Suprapubic skin (tissue), 4 donors: ENCODE measurements at places on chromosomes 3 and 15. TPM values are rescaled to one million over a fixed set of nuclear protein-coding genes. Genes with fewer than 3 reads are reported as not detected.

- DNase-seq = no peak
These were observed 13.3 kb downstream of the GYG1 start for GRCh38 chr3:149004622-149005021.

DNA sequence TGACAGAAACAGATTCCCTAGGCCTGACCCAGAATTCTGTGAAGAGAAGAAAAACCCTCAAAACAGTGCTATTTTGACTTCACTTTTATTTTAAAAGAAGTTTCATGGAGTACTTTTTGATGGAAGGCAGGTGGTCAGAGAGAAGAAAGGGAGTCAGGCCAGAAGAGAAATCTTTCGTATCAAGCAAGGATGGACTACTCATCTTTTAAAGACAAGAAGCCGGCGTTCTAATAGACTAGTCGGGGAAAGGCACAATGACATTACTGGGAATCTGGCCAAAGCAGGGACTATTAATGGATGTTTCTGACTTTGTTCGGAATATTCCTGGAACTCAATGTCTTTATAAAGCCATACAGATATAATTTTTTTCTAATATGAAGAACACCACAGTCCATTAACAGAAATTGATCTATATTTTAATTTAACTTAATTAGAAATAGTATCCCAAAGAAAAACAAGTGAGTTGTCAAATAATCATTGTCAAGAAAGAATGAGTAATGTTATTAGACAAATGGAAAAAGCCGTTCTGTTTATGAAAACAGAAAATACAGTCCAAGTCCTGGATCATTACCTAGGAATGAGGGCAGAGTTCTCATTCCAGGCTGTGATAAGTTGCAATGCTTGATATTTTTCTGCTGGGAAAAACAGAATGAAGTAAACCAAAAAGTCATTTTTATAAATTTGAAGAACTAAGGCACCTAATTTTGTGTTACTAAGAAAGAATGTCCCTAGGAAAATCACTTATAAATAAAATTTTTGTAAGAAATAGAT lies 23.7 kb upstream of the PCOLCE2 start:
- DNase-seq = no peak

GRCh38 chr3:71926262-71926600 lies 141.3 kb upstream of the PROK2 start:
- no peak for DNase-seq

- no peak for DNase-seq
These were observed 35.0 kb upstream of the PLCL2 start for GRCh38 chr3:16849795-16850194.

DNA sequence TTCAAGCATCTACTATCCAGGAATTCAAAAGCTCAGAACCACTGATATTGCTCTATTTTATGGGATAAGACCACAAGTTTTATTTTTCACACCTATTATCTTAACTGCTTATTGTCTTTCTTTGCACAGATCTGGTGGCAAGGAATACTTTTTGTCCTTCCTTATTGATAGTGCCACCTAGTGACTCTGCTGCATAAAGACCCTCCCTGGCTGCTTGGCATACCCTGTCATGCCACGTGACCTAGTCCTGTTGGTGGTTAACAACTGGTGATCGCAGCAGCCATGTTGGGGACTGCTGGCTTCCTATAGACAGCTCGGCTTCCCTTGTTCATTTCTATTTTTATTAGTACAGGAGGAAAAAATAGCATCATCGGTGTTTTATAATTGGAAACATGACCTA lies 236.3 kb downstream of the MEX3B start:
- no peak for DNase-seq

GRCh38 chr3:71528816-71529215 lies 54.7 kb downstream of the FOXP1 start:
- no peak for DNase-seq

DNA sequence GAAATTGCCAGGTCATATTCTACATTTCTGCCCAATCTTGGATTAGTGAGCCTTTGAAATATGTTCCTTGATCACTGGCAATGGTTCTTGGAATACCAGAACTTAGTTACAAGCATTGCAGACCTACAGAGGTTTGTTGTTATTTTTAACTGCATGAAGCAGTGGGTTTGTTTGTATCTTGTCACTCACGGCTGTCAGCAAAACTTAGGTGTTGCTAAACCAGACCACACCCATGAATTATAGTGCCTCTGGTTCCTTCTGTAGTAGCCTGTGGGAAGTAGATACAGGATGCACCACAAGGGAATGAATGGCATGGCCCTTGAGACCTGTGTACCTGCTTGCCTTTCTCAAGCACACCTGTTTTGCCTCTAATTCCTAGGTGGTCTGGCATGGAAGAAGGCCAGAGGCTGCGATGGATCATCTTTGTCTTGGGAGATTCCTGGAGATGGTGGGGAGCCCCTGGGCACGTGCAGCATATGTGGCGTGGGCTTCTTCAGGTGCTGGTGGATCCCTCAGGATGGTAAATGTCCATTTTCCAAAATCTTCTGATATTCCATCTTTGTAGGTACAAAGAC lies 138.8 kb downstream of the SNRPN start:
- DNase-seq = no peak

GRAMD2A gene
- 3.6 TPM for total RNA-seq

GRCh38 chr15:31792611-31793199 lies 237.6 kb upstream of the CHRNA7 start:
- no peak for DNase-seq
